NCI-H146 (cell line): ENCODE measurements at places on chromosomes 16 and 17.

GRCh38 chr17:31211352-31212012 lies 85.6 kb downstream of the OMG start:
- no peak for DNase-seq

DNA sequence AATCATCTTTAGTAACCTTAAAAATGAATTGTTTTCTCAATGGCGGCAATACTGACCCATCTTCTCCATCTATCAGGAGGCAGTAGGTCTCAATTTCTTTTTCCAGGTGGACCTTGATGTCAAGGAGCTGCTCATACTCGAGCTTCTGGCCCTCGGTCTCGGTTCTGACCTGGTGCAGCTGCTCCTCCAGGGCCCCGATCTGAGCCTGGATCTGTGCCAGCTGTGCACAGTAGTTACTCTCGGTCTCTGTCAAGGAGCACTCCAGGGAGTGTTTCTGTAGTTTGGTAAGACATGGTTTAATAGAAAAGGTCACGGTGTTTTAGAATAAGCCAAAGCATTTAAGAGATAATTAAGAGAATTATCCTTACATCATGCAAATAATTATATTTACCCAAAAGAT lies 4.9 kb downstream of the KRT27 start:
- DNase-seq: peak; percentile 64

GRCh38 chr16:71943887-71944286 lies 48.6 kb downstream of the IST1 start:
- no peak for DNase-seq

GRCh38 chr16:69490707-69491324 lies 66.4 kb downstream of the CYB5B start:
- DNase-seq: no peak

GRCh38 chr17:13594310-13594709 lies 7.4 kb downstream of the HS3ST3A1 start:
- DNase-seq: no peak
